ENCODE measurements at places on chromosomes 3 and 15. TPM values are rescaled to one million over a fixed set of nuclear protein-coding genes. Genes with fewer than 3 reads are reported as not detected.

CHRNA7 gene
- total RNA-seq = not detected

SEMA7A gene
- 88.0 TPM for total RNA-seq

GOLGA8Q gene
- total RNA-seq = not detected

GRCh38 chr3:156151824-156152428, 31.5 kb downstream of the KCNAB1 start:
- peak; percentile 84 for DNase-seq

- DNase-seq = no peak
Observed at GRCh38 chr3:148748283-148748682, 50.6 kb downstream of the AGTR1 start.

DNA sequence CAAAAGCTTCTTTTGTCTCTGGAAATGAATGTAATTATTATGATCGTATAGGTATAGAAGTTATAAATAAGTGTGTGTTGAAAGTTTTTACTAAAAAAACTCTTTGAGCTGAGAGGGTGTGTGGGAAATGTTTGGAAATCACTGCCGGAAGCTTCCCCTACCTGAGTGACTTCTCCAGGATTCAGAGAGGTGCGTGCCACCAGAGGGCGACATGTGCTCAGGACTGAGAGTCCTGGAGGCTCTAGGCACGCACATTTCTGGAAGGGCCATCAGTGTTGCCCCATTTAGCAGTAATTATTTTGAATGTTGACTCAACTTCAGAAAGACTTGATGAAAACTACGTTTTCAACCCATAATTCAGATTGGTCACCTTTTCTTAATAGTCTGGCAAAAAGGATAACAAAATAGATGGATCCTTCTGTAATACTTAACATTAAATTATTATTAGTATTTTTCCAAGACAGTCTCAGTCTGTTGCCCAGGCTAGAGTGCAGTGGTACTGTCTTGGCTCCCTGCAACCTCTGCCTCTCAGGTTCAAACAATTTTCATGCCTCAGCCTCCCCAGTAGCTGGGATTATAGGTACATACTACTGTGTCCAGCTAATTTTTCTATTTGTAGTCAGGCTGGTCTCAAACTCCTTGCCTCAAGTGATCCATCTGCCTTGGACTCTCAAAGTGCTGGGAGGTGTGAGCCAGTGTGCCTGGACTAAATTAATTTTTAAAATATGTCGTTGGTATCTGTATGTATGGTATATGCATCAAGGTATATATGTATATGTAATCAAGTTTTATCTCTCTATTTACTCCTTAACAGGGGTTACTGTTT, 34.5 kb downstream of the GPR171 start:
- DNase-seq = peak; percentile 94

Data from activated CD4-positive, alpha-beta T cell treated with anti-CD3 and anti-CD28 coated beads, Interleukin-2, amount 10 ng/mL, durations not matched to agents 24 days and 14 days (primary cell).